ENCODE measurements at places on chromosomes 5 and 9.
A peak's percentile ranks its signal among the peaks of the same experiment; 100 is the strongest.

DNA sequence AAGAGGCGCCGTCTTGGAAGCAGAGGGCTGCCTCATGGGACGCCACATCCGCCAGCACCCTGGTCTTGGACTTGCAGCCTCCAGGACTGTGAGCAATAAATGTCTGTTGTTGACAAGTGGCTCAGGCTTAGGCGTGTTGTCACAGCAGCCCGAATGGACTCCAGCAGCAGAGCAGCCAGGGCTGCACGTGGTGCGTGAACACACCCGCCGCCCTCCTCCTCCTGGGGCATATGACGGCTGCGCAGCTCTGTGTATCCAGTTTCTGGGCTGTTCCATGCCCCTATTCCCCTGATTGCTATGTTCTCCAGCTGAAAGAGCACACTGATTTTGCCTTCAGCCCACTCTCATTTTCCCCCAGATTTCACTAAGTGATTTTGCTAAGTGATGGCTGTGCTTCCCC is 36.0 kb upstream of the CLPTM1L start:
- no peak for DNase-seq

GRCh38 chr5:24642022-24642421 is 2.8 kb downstream of the CDH10 start:
- peak; percentile 57 for DNase-seq

DNA sequence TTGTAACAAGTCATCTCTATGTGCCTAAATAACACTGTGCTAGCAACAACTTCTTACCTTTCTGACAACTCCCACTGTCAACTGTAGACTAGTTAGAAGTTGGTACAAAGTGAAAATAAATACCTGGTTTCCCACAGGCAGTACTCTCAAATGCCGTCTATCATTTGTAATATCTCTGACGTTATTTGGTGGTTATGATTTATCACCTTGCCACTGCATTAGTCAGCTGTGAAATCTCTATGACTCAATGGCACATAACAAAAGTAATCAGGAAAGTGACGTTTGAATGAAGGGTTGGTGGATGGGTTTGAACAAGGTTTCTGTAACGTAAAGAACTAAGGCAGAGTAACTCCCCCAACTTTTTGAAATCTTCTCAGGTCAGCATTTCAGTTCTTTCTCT is 592.3 kb downstream of the MAT2B start:
- DNase-seq, result no peak

- peak; percentile 49 for DNase-seq
Measured at GRCh38 chr9:69815313-69815712, 5.3 kb upstream of the CFAP95 start.

DNA sequence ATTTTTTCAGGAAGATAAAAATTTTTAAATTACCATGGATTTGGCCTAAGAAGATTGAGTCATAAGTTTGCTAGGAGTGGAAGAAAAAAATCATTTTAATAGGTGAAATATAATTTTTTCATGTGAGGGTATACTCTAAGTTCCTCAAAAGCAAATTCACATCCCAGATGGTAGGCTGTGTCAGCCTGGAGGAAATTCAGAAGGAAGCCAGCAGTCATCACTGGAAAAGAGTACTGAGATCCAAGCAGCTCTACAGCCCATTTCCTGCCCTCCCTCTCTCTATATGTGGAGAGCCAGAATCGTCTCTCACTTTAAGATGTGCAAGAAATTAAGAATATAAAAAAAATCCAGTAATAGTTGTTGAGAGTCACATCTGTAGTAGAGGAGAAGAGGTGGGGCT is 126.5 kb upstream of the CDH18 start:
- no peak for DNase-seq

DNA sequence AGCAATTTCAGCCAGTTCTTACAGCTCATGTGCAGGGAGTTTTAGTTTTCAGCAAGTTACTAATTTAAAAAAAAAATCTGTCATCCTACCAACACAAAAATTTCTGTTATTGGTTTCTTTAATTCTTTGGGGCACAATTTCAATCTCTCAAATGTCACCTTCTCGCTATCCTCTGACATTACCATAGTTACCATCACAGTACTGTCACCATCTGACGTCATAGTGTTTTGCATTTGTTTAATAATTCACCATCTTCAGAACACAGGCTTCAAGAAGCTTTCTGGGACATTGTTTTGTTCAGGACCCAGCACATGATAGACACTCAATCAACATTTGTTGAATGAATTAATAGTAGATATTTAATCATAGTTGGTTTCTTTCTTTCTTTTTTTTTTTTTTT is 155.1 kb downstream of the PDZD2 start:
- DNase-seq, result no peak

- peak; percentile 80 for DNase-seq
Measured at GRCh38 chr9:128159522-128159783, 612 bp upstream of the BBLN start.

GRCh38 chr9:82367016-82367415 is 378.4 kb downstream of the SPATA31D1 start:
- no peak for DNase-seq

GRCh38 chr5:14942212-14942611 is 70.6 kb upstream of the ANKH start:
- DNase-seq, result no peak

DNA sequence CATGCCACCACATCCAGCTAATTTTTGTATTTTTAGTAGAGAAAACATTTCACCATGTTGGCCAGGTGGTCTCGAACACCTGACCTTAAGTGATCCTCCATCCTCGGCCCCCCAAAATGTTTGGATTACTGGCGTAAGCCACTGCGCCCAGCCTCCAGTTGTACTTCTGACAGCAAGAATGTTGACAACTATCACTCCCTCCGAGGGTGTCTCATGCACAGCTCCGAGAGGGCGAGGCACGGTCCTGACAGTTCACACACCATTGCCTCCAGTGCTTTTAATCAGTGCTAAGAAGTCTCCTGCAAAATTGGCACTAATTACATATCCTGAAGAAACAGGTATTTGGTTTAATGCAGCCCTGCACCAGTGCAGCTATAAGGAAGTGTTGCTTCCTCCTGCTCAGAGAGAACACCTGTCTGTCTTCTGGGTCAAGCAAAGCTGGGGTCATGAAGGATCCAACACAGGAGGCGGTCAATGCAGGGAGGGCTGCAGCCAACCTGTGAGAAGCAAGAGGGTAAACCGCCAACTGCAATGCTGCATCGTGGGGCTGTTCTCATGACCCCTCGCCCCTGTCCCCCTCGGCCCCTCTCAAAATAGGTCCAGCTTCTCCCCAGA is 184.0 kb downstream of the MED10 start:
- no peak for DNase-seq

DNA sequence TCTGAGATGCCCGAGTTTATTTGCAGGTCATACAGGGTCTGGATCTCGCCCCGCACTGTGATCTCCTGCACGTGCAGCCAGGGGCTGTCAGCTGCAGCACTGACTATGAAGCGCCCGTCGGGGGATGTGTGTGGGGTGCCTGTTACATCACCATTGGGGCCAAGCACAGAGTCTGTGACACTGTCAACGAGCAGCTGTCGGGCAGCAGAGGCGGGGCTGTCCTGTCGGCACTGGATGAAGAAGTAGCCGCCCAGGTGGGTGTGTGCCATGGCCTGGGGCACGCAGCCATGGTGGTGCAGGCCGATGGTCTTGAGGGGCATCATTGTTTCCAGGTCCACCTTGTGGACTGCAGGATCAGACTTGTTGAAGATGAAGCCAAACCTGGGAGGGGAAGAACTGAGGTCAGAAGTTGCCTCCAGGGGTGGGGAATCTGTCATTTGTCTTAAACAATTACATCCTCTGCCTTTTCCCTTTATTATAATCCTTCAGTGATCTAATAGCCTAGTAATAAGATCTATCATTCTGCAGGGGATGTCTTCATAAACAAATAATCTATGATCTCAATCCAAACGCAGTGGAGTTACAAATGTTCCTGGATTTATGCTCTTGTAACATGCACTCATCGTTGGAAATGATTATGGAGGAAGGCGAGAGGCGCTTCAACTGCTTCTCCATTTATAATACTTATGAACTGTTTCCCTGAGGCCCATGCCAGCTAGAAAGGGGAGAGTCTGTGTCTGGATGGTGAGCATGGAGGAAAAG is 147.8 kb downstream of the HSPA4 start:
- DNase-seq, result no peak

GRCh38 chr5:59673438-59674058 is 220.0 kb downstream of the PDE4D start:
- DNase-seq, result peak; percentile 77

DNA sequence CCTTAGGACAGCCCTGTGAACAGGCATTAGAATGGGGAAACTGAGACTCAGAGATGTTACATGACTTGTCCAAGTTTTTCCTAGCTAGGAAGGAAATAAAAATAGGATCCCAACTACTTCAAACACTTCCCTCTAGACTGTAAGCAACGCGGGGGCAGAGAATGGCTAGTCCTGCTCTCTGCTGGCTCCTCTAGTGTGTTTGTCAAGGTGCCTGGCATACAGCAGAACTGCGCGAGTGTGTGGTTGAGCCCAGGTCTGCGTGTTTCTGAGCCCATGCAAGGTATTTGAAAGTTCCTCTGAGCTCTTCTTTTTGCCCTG is 152.5 kb downstream of the MACROH2A1 start:
- no peak for DNase-seq

DNA sequence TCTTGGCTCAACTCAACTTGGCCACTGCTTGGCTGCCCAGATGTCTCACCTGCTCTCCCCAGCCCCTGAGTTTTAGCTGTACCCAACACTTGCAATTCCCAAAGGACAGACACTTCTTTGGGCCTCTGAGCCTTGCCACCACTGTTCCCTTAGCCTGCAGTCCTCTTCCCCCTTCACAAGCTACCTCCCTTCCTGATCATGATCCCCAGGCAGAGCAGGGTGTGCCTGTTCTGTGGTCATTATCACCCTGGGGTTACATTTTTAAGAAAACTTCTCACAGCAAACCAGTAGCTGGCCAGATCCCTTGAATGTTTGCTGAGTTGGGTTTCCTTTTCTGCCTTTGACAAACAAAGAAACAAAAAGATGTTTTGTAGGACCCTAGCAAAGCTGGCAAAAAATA is 87.5 kb upstream of the PRRC1 start:
- peak; percentile 75 for DNase-seq

GRCh38 chr5:80644900-80645299 is 9.6 kb upstream of the MSH3 start:
- no peak for DNase-seq

- no peak for DNase-seq
Measured at GRCh38 chr5:57784121-57784520, 301.5 kb upstream of the ACTBL2 start.

GRCh38 chr9:2904242-2904930 is 60.5 kb upstream of the PUM3 start:
- DNase-seq, result no peak

- DNase-seq, result no peak
Measured at GRCh38 chr9:93097511-93098201, 1.6 kb downstream of the CARD19 start.

DNA sequence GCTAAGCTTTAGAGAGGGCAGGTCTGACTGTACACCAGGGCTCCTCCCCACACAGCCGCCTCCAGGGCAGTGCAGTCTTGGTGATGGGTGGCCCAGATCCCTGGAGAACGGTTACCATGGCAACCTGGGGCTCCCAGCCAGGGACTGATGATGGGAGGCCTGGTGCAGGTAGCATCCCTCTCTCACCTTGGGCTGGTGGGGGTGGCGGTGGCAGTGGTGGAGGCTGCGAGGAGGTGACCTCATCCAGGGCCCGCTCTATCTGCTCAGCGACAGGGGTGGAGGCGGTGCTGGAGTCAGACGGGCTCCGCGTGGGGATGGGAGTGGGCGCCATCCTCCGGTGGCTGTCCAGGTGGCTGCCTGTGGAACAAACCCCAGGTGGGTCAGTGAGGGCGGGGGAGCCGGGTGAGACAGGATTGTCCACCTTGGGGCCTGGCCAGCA is 12.3 kb downstream of the PRR7 start:
- DNase-seq, result no peak

GRCh38 chr9:70484232-70485130 is 70.0 kb upstream of the KLF9 start:
- DNase-seq, result peak; percentile 89

GRCh38 chr5:176359658-176360057 is 1.9 kb downstream of the KIAA1191 start:
- DNase-seq, result no peak

- no peak for DNase-seq
Measured at GRCh38 chr9:104658496-104659195, 35.7 kb upstream of the OR13D1 start.

DNA sequence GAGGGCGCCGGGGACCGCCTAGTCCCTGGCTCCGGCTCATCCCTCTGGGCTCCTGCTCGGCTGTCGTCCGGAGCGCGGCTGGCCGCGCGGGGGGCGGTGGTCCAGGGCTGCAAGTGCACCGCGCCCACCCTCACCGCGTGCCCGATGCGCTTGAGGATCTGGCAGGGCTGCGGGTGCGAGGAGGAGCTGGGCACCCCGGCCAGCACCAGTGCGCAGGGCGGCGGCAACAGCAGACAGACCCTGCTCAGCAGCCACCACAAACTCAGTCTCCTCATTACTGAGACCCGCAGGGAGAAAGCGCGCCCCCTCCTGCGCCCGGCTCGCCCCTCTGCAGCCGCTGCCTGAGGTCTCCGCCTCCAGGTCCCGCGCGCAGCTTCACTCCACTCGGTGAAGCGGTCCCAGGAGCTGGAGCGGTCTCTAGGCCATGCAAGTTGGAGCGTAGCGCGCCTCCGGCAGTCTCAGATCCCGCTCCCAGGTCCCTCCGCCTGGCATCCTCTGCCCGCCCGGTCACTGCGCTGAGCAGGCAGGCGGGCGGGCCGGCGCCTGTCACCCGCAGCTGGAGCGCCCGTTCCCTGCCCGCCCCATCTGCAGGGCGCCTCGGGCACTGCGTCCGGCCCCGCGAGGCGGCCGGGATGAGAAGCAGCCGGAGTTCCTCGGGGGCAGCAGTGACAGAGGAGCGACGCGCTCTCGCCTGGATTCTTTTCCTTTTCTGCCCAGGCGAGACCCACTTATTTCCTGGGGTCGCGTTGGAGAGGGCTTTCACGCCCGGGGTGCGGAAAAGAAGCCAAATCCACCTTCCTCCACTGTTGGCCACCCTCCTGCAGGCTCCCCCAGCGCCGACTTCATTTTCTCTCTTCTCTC is 512 bp downstream of the GRIN3A start:
- peak; percentile 51 for DNase-seq

GRCh38 chr5:124371111-124371706 is 375.2 kb downstream of the ZNF608 start:
- DNase-seq, result no peak

- no peak for DNase-seq
Measured at GRCh38 chr5:25006237-25006636, 361.5 kb upstream of the CDH10 start.

DNA sequence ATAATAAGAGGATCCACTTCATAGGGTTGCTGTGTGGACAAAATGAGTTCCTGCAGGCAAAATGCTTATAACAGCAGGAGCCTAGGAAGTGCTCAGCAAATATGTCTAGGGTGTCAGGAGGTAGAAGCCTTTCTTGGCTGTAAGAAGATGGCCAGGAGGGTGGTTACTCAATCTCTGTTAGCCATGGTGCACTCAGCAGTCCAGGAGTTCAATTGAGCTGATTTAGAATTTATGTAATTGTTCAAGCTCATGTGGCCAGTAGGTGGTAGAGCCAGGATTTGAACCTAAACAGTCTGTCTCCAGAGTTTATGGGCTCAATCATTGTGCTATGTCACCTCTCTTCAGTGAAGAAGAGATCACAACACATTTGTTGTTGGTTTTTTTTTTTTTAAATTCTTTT is 381.2 kb downstream of the KIF4B start:
- no peak for DNase-seq

GRCh38 chr5:151699071-151699901 is 12.6 kb upstream of the SPARC start:
- no peak for DNase-seq

All from hematopoietic multipotent progenitor cell treated with erythropoietin and hydrocortisone succinate and interleukin-3 and kit ligand, for 4 days (in vitro differentiated cells).